Left ventricle myocardium inferior (tissue), 1 donor: ENCODE measurements at places on chromosomes 1 and 21. TPM values are rescaled to one million over a fixed set of nuclear protein-coding genes. Genes with fewer than 3 reads are reported as not detected.

- no peak for DNase-seq
Observed at GRCh38 chr1:217134857-217135568, 411.8 kb upstream of the ESRRG start.

DNA sequence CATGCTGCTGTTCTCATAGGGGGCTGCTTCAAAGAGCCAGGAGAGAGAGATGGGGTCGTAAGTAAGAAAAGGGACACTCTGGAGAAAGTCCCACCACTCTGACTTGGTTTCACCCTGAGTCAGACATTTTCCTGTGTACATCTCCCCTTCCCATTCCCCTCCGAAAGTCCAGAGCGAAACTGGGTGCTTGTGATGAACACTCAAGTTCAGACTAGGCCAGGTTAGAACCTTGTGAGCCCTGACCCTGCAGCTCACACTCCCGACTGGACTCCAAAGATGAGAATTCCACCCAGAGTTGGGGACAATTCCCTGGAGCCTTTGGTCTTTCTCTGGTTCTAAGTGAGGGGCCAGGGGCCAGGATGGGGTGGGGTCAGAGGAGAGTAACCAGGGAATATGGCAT lies 139.5 kb downstream of the CNIH3 start:
- DNase-seq: no peak

DNA sequence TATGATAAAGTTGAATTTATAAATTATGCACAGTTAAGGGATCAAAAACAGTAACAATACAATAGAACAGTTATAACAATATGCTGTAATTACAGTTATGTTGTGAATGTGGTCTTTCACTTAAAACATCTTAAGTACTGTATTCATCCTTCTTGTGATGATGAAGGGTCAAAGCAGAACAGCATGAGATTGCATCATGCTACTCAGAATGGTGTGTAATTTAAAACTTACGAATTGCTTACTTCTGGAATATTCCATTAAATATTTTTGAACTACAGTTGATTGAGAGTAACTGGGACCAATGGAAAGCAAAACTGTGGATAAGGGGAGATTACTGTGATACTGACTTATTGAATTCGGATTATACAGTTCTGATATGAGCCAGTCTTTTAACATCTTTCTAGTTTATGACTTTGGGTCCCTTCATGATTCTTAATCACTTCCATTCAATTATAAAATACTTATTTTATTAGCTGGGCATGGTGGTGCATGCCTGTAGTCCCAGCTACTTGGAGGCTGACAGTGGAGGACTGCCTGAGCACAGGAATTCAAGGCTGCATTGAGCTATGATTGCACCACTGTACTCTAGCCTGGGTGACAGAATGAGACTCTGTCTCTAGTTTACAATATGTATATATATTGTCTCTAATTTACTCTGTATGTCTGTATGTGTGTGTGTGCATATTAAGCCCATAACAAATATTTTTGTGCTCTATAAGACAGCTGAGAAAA lies 43.2 kb downstream of the ATP1B1 start:
- DNase-seq: no peak

- no peak for DNase-seq
Observed at GRCh38 chr1:9787702-9788101, 36.1 kb downstream of the CLSTN1 start.

DNA sequence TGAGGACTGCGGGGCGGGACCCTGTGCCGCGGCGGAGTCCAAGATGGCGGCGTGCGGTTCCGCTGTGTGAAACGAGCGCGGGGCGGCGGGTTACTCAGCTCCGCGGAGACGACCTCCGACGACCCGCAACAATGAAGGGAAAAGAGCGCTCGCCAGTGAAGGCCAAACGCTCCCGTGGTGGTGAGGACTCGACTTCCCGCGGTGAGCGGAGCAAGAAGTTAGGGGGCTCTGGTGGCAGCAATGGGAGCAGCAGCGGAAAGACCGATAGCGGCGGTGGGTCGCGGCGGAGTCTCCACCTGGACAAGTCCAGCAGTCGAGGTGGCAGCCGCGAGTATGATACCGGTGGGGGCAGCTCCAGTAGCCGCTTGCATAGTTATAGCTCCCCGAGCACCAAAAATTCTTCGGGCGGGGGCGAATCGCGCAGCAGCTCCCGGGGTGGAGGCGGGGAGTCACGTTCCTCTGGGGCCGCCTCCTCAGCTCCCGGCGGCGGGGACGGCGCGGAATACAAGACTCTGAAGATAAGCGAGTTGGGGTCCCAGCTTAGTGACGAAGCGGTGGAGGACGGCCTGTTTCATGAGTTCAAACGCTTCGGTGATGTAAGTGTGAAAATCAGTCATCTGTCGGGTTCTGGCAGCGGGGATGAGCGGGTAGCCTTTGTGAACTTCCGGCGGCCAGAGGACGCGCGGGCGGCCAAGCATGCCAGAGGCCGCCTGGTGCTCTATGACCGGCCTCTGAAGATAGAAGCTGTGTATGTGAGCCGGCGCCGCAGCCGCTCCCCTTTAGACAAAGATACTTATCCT lies 430 bp downstream of the RBM15 start:
- peak; percentile 43 for DNase-seq

GRCh38 chr1:22855668-22856606 lies 116.7 kb downstream of the LACTBL1 start:
- no peak for DNase-seq

- no peak for DNase-seq
Observed at GRCh38 chr1:196410768-196411167, 197.5 kb downstream of the KCNT2 start.

DNA sequence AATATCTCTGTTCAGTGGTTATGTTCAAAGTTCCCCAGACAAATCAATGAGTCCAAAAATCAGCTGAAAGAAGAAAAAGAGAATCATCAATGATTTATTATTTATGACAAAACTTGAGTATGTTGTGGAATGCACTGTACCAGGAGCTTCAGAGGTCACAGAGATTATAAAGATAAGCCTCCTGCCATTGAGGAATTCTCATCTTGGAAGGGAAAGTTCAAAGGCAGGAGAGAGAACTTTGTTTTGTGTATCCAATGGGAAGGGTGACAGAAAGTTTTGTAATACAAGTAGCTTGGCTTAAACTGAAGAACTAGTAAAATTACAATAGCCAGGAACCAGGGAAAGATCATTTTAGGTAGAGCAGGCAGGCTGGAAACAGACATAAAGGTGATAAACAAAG lies 367.7 kb downstream of the VAV3 start:
- no peak for DNase-seq

- DNase-seq: no peak
Observed at GRCh38 chr1:64173336-64173940, 30.0 kb upstream of the UBE2U start.

DNA sequence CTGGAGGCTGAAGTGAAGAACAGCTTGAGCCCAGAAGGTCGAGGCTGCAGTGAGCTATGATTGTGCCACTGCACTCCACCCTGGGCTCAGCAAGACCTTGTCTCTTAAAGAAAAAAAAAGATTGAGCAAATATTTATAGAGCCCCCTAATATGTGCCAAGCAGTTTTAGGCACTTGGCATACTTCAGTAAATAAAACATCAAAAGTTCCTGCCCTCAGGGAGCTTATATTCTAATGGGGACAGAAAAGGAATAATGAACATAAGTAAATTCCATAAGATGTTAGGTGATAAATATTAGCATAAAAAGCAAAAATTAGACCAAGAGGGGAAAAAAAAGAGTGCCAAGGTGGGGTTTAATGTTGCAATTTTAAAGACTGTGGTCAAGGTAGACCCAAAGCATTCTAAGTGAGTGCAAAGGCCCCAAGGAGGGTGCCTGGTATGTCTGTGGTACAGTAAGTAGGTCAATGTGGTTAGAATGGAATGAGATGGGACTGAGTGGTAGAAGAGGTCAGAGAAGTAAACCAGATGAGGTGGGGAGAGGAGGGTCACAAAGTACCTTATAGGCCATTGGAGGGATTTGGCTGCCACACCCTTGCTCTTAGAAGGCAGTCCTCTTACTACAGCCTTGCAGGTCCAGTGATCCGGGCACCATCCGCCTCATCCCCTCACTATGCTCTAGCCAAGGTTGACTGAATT lies 2.2 kb upstream of the TOE1 start:
- DNase-seq: no peak

GRCh38 chr1:89125913-89126580 lies at the start of gene GBP2:
TSS of gene GBP2 (minus strand) at chr1:89126114. CDS start at chr1:89121966, 4,148 bp downstream.
- DNase-seq: no peak

DNA sequence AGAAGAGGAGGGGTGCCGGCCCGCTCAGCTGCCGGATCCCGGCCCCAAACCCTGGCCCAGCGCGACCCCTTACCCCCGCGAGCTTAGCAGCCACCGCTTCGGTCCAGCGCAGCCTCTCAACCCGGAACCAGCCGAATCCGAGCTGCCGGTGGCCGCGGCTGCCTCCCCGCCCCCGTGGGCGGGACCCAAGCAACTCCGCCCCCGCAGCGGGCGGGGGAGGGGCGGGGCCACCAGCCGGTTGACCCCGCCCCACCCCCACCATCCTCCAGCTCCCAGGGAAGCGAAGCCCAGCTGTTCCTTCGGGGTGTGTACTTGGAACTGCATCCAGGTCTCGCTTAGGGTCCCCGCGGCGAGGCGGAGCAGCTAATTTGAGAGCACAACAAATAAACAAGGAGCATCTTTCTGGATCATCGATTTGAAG lies at the start of gene TRIM62:
Gene TRIM62 (minus strand): TSS at position 123 of the 421 bp plus-strand sequence. CDS start 611 bp downstream, outside the sequence.
- peak; percentile 91 for DNase-seq

- no peak for DNase-seq
Observed at GRCh38 chr1:40588586-40588985, 57.1 kb downstream of the ZNF684 start.

DNA sequence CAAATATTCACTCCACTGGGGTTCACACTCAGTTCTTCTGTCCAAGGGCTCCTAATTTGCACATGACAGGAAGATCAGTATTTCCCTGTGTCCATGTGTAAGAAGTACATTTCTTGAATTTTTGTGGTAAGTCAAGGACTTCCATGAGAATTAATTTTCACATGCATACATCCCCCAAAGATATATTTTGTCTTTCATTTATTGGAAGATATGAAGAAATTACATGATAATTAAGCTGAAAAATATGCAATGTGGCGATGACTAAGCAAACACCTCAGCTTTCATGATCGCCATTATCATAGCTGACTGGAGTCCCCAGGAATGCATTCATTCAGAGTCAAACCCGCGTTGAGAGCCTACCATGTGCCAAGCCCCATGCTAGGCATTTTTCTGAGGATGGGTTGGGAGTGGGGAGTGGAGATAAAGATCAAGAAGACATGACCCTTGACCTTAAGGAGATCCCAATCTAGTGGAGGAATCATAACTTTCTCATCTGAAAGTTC lies 104.6 kb upstream of the F3 start:
- no peak for DNase-seq

- DNase-seq: no peak
Observed at GRCh38 chr1:81382561-81382960, 418.2 kb upstream of the ADGRL2 start.

GRCh38 chr1:19710825-19711611 lies 46.3 kb downstream of the HTR6 start:
- DNase-seq: no peak

DNA sequence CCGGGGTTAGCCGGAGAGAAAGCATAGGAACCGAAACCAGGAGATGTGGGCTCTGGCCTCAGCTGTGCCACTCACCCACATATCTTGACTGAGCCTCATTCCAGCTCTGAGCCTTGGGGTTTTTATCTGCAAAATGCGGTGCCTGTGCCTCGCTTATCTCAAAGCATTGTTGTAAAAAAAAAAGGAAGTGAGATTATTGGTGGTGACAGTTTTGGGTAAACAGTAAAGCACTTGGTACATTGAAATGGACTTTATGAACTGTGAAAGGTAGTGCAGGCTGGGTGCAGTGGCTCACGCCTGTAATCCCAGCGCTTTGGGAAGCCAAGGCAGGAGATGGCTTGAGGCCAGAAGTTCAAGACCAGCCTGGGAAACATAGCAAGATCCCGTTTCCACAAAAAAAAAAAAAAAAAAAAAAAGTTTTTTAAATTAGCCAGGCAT lies 3.8 kb downstream of the PTAFR start:
- no peak for DNase-seq

- no peak for DNase-seq
Observed at GRCh38 chr1:91400133-91400725, 4.4 kb downstream of the HFM1 start.

DNA sequence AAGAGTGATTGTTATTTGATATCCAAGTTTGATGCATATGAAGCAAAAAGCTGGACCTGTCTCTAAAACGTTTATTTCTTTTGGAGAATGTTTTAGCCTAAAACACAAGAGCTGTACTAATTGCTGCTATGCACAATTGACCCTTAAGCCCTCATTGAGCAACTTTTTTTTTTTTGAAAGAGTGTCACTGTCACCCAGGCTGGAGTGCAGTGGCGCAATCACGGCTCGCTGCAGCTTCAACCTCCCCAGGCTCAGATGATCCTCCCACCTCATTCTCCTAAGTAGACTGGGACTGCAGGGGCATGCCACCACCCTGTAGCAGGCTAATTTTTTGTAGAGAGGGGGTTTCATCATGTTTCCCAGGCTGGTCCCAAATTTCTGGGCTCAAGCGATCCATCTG lies 129.1 kb downstream of the PIK3R3 start:
- DNase-seq: no peak

GRCh38 chr1:209715314-209715713 lies 10.7 kb downstream of the HSD11B1 start:
- DNase-seq: no peak

- no peak for DNase-seq
Observed at GRCh38 chr1:204455831-204456145, 38.8 kb downstream of the PIK3C2B start.

GRCh38 chr1:78101514-78101913 lies 55.7 kb downstream of the GIPC2 start:
- DNase-seq: no peak

Gene CLDN17
- total RNA-seq: not detected

Gene RIPPLY3
- not detected for total RNA-seq

Gene WNT3A
- total RNA-seq: not detected

Gene SPRR4
- total RNA-seq: not detected

Gene KRTAP12-2
- total RNA-seq: not detected

Gene F5
- total RNA-seq: 14.7 TPM

Gene HEYL
- total RNA-seq: 21.2 TPM

Gene FCRL5
- total RNA-seq: not detected
